Stimulated activated CD4-positive, alpha-beta T cell treated with anti-CD3 and anti-CD28 coated beads, Interleukin-1b, Interleukin-23, amount 100 ng/mL, for 1 hour (primary cell): ENCODE measurements at places on chromosomes 16 and 17.

- DNase-seq = no peak
These were observed 25.4 kb downstream of the NAGPA start for GRCh38 chr16:5008311-5008731.

- no peak for DNase-seq
These were observed 2.1 kb upstream of the IGSF6 start for GRCh38 chr16:21654466-21654865.

DNA sequence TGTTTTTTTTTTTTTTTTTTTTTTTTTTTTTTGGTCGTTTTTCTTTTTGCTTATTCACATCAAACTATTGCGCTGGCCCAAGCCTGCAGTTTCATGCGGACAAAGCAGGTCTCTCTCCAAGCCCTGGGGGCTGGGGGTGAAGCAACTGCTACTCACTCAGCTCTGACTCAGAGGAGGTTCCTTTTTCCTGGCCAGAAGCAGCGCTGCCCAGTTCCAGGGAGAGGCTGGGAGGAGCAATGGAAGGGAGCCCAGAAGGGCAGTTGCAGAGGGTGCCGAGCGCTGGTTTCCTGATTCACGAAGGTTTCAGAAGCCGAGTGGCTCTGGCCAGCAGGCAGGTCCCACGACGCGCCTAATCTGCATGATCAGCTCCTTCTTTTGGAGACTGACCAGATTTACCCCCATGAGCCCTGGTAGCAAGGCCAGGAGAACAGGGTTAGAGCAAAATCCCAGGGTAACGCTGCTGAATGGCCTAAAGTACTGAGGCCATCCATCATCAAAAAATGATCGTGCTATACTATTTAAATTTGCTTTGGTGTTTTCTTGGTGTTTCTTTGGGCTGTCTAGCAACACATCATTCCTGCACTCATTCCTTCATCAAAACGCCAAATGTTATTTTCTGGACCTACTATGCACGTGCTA, 144.7 kb upstream of the SOX9 start:
- no peak for DNase-seq

- no peak for DNase-seq
These were observed 176.7 kb downstream of the ABCC12 start for GRCh38 chr16:47979164-47979520.

- DNase-seq = no peak
These were observed 1.2 kb downstream of the EVI2A start for GRCh38 chr17:31320241-31320640.
